ENCODE measurements at places on chromosomes 1 and 21.
A peak's percentile ranks its signal among the peaks of the same experiment; 100 is the strongest.

GRCh38 chr1:117810553-117810952 is 118.9 kb downstream of the GDAP2 start:
- no peak for DNase-seq

DNA sequence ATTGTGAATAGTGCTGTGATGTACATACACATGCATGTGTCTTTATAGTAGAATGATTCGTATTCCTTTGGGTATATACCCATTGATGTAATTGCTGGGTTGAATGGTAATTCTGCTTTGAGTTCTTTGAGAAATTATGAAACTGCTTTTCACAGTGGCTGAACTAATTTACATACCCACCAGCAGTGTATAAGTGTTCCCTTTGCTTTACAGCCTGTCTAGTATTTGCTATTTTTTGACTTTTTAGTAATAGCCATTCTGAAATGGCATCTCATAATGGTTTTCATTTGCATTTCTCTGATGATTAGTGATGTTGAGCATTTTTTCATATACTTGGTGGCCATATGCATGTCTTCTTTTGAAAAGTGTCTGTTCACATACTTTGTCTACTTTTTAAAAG is 54.5 kb upstream of the FAM78B start:
- no peak for DNase-seq

DNA sequence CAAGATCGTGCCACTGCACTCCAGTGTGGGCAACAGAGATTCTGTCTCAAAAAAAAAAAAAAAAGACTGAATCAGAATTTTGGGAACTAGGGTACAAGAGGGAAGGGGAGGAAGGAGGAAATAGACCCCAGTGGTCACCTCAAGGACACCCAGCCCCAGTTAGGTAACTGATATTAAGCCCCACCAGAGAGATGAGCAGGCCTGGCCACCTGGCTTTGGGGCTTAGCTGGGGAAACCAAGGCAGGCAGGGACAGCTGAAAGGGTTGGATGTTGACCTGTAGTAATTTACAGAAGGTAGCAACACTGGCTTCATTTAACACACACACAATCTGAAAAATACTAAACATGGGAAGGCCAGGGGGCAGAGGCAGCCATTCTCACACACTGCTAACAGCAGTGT is 5.2 kb upstream of the C1orf122 start:
- DNase-seq = no peak

GRCh38 chr1:97740891-97741290 is 179.9 kb downstream of the DPYD start:
- no peak for DNase-seq

DNA sequence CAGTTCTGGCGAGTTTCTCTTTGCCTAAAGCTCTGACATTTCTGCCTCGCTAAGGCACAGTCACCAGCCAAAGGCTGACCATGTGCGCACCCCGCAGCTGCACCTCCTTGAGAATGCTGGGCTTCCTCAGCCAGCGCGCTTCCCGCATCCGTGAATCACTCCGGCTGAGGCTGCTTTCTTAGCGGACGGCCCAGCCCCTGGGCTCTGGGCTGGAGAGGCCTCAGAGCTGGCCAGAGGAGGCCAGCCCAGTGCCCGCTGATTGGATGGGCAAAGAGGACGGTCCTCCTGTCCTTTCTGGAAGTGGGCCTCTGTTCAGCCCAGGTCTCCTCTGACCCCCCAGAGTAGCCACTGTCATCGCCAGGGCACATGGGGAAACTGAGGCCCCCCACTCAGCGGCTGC is 56.1 kb downstream of the PRDM16 start:
- no peak for DNase-seq

GRCh38 chr1:3033790-3034090 is 12.5 kb downstream of the ACTRT2 start:
- no peak for DNase-seq

- DNase-seq = no peak
These were observed 59.5 kb downstream of the RHOU start for GRCh38 chr1:228794810-228795209.

GRCh38 chr1:199089393-199090122 is 450.7 kb downstream of the PTPRC start:
- DNase-seq = peak; percentile 51

DNA sequence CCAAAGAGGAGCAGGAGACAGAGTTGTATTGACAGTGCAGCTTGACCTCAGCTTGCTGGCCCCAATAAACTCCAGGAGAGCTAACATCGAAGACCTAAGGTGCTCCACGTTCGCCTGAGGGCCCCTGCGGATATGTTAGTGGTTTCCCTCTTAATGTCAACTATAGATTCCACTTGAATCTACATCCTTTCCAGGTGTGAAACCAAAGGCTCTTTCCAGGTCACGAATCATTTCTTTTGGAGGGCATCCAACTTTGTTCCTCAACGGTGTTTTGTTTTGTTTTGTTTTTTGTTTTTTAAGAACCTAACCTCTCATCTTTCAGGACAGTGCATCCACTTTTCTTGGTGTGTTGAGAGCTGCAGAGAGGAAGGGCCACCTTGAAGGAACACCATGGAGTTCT is 267.6 kb upstream of the SGIP1 start:
- no peak for DNase-seq

DNA sequence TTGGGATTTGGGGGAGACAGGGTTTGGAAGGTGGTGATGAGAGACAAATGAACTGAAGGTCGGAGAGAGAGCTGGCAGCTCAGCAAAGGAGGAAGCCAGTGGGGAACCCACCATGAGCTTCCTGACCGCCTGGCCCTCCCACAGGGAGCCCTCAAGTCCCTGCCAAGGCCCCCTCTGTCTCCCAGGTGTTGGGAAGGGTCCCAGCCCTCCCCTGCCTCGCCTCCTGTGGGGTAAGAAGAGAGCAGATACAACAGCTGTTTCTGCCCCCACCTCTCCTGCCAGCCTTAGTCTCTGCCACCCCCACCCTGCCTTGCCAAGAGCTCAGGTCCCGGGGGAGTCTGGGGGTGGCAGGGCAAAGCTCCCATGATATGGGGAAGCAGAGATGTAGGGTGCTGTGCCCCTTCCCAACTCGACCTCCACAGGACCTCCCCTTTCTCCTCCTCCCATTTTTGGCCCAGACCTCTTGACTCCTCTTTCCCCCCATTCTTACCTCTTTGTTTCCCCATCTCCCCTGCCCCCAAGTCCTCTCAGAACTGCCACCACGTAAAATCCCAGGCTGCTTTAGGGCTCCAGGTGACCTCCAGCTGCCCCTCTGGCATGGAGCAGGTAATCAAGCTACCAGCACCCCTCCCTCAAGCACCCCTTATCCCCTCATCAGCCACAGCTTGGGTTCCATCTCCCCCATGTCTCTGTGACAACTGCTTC is 556 bp downstream of the S100A1 start:
- DNase-seq = no peak

DNA sequence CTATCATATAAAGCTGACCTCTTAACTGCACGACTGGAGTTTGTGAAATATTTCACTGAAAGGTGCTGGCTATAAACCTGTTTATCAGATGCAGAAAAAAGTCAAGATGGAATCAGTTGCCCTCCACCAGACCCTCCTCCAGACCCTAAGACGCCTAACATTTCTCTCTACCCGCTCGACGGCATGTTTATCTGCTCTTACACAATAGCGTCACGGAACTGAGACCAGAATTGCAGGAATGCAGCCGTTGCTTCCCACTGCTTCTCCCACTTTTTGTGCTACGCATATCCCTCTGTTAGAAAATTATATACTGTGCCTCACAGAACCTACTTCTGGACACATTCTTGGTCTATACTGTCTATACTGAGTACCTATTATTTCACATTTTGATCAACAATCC is 28.2 kb upstream of the FAM131C start:
- no peak for DNase-seq

GRCh38 chr1:48853006-48853405 is 76.3 kb upstream of the BEND5 start:
- DNase-seq = no peak

GRCh38 chr1:232504651-232505050 is 125.3 kb downstream of the SIPA1L2 start:
- no peak for DNase-seq

DNA sequence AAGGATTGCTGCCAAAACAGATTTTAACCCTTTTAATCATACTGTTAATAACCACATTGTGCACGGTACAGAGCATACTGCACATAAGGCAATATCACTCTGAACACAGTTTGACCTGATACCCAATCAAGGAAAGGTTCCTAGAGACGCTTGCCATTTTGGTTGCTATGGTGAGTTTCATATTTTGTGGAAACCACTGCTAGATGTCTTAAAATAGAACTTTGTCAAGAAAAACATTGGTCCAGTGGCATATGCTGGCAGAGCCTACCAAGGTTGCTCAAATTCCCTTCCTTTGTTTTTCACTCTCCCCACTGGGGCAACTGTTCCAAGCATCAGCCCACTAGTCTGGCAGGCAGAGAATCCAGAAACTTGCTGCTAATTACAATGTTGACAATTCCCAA is 114.8 kb upstream of the DPYD start:
- no peak for DNase-seq

- no peak for DNase-seq
These were observed 80.9 kb upstream of the LBR start for GRCh38 chr1:225508538-225509375.

- no peak for DNase-seq
These were observed 56.0 kb upstream of the NTPCR start for GRCh38 chr1:232894436-232894835.

GRCh38 chr1:43621861-43622260 is 28.1 kb upstream of the KDM4A start:
- DNase-seq = no peak

DNA sequence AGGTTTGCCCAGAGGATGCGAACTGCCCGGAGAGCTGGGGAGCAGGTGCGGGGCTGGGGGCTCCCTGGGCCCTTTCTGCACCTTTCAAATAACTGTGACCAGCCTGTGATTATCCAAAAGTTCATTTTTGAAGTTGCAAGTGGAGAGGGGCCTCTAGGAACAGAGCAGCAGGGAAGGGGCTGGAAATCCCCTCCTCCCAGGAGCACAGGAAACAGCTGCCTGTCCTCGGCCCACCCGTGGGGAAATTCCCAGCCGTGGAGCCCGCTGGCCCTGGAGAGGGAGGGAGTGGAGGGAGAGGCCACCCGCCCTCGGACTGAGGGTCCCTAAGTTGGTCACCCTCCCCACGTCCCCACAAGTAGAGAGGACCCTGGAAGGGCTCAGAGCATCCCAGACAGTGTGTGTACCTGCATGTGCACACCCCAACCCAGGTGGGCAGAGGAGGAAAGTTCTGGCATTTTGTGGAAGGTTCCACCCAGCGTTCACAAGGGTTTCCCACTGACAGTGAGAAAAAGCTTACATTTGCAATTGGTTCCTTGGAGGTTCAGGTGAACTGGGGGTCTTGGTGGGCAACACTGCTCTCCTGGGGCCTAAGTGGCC is 1.2 kb upstream of the TNFRSF4 start:
- DNase-seq = no peak

DNA sequence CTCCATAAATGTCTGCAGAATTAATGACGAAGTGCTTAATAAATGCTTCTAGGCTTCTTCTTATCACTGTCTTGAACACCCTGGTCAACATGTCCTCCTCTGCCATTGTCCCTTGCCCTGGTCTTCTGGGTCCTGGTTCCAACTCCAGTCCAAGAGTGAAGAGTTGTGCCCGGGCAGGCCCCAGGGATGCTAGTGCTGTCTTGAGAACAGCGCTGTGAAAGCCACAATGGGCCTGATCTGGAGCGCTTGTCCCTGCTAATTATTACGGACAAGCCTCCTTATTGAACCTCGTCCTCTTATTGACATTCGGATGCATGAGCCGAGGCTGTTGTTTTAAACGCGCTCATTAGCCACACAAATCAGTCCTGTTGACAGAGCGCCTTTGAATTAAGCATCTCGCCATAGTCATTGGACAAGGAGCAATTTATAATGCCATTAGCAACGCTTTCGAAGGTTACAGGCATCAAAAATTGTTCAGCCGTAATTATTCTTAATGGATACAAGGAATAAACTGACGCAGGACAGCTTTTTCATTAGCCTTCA is 211.6 kb upstream of the POU3F1 start:
- no peak for DNase-seq

DNA sequence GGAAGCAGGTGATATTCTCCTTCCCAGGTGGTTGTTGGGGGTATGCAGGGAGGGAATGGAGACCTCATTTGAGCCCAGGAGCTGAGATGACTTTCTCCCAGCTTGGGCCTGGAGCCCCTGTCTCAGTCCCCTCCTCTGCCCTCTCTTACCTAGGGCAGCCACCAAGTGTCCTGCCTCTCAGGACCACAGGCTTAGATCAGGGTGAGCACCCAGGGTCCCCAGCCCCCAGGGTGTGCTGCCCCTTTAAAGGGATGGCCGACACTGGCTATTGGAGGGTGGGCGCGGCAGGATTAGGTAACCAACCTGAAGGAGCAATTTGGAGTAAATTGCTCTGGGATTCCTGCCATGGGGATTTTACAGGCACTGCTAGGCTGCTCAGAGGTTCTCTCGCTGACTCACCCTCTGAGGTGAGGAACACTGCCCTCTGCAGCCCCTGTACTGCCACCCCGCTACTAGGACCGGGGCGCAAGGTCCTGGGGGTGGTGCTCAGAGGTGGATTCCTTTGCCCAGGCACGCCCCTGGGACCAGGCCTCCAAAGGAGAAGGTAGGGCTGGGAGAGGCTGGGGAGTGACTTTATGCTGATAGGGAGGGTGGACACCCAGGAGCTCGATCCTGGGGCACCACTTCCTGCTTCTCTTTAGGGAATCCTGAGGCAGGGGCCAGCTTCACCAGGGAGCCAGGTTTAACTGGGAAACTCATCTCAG is 1.5 kb downstream of the RPS6KA1 start:
- DNase-seq = no peak

GRCh38 chr1:94798054-94798453 is 22.1 kb upstream of the SLC44A3 start:
- no peak for DNase-seq

DNA sequence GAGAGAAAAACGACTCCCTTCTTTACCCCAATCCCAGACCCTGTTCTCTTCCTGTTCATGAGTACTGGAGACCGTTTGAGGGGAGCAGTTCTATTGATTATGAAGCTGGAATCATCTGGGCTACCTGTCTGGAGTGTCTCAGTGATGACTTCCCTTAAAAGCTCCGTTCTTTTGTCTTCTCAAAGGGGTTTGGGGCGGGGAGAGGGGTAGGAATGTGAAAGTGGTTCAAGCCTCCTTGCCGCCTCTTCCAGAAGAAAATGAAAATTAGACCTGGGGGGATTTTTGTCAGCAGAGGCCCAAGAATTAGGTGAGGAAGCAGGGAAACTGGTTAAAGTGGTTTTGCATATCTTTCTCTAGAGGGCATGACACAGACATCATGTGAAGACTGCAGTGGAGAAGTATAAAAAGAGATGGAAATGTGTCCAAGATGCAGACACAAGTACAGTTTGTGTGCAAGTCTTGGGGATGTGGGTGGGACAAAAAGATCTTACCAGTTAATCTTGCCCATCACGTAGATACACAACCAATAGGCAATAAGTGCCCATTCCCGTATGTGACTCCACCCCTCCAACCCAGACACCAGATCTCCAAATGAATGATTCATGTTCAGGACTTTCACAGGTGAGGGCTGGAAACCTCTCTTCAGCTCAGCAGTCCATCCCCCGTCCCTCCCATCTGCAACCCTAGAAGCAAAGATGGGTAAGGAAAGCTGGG is 470 bp upstream of the MTMR11 start:
- DNase-seq = no peak

- DNase-seq = no peak
These were observed 74.0 kb downstream of the CACNA1E start for GRCh38 chr1:181557313-181557712.

GRCh38 chr1:26021647-26022403 is at the start of gene EXTL1:
Gene EXTL1 (plus strand): TSS chr1:26021775. CDS start chr1:26022647, 872 bp downstream.
- DNase-seq = no peak
